Cerebellar nuclear complex (tissue), 1 donor: ENCODE measurements at places on chromosomes 6 and 20.

GRCh38 chr6:150273457-150274309, 95.1 kb upstream of the IYD start:
- no peak for DNase-seq

GRCh38 chr6:37920667-37921066, 101.1 kb downstream of the ZFAND3 start:
- DNase-seq: no peak

DNA sequence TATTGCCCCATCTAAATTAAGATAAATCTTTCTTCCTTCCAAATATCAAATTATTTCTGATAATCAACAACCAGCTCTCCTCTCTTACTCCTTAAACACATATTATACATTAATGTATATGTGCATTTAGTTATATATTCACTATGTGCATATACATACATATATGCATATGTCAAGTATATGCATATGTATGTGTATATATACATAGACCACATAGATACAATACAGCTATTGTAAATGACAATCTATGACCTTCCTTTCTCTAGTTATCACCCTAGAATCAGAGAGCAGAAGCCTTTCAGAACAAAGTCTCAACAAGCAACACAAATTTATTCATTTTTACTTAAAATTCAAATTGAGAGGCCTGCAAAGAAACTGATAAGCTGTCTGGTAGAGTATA, 241.1 kb upstream of the THEMIS start:
- no peak for DNase-seq

DNA sequence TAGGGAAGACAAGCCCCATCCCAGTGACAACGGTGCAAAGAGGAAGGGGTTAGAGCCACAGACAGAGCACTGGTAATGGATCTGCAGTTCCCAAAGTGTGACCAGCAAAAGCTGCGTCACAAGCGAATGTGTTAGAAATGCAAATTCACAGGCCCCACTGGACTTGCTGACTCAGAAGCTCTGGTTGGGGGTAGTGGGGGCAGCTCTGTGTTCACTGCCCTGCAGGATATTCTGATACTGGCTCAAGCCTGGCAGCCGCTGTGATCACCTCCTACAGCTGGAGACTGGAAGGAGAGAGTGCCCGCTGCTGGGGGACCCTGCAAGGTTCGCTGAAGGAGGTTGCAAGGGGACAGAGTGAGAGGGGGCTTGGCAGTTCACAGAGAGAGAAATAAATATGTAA, 179.7 kb upstream of the CDH4 start:
- no peak for DNase-seq

- DNase-seq: no peak
These were observed 979 bp upstream of the SOD2 start for GRCh38 chr6:159693894-159694545.

GRCh38 chr6:11766043-11766442, 12.6 kb downstream of the ADTRP start:
- no peak for DNase-seq

- no peak for DNase-seq
These were observed 38.3 kb upstream of the INSM1 start for GRCh38 chr20:20329564-20329963.
